ENCODE measurements at places on chromosomes 2 and 18.

GRCh38 chr2:155356250-155356649, 657.8 kb downstream of the KCNJ3 start:
- no peak for DNase-seq

DNA sequence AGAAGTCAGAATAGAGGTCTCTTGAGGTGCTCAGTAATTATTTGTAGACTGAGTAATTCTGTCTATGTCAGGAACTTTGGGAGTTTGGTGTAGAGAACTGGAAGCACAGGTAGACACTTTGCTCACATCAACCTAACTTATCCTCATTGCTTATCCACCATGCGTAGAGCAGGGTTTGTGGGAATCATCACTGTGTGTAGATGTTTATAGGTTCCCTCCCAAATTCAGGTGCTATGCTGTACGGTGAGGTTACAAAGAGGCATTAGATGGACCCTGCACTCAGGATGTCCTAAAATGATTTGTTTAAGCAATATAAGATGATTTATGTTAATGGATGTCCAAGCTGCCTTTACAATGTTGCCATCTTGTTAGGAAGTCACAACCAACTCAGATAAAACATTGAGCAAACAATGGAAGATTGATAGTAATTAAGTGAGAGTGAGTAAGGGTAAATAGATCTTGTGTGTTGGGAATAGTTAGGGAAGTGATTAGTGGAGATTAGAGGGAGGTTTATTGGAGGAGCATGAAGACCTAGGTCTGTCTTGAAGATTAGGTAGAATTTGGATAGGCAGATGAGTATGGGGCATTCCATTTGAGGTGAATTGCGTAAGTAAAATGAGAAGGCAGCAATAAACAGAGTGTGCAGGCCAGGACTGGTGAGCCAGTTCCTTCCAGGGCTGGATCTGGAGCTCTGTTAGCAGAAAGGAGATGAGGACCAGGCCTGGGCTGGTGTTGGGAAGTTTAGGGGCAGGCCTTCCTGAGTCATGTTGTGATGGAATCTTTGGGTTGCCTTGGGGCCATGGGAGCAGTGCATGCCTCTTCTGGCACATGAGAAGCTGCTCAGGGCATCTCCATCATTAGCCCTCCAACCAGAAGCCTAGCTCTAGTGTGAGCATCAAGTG, 12.1 kb downstream of the EPAS1 start:
- no peak for DNase-seq

DNA sequence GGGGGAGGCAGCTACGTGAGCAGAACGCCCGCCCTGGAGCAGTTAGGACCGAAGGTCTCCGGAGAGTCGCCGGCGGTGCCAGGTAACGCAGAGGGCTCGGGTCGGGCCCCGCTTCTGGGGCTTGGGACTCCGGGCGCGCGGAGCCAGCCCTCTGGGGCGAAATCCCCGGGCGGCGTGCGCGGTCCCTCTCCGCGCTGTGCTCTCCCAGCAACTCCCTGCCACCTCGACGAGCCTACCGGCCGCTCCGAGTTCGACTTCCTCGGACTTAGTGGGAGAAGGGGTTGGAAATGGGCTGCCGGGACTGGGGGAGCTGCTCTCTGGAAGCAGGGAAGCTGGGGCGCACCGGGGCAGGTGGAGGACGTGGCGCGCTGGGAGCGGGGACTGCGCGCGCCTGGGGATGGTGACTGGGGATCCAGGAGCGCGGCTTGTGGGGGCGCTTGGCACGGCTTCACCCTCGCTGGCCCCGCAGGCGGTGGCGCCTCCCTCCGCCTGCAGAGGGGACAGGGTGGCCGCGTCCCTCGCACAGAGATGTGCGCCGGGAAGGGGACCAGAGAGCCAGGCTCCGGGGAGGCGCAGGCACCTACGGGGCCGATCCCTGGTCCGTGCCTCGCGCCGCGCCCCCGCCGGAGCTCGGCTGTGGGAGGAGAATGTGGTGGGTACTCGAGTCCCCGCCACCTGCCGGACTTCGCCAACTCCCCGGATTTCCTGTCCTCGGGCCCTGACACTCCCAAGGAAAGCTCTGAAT, 688 bp downstream of the CDH20 start:
- no peak for DNase-seq

DNA sequence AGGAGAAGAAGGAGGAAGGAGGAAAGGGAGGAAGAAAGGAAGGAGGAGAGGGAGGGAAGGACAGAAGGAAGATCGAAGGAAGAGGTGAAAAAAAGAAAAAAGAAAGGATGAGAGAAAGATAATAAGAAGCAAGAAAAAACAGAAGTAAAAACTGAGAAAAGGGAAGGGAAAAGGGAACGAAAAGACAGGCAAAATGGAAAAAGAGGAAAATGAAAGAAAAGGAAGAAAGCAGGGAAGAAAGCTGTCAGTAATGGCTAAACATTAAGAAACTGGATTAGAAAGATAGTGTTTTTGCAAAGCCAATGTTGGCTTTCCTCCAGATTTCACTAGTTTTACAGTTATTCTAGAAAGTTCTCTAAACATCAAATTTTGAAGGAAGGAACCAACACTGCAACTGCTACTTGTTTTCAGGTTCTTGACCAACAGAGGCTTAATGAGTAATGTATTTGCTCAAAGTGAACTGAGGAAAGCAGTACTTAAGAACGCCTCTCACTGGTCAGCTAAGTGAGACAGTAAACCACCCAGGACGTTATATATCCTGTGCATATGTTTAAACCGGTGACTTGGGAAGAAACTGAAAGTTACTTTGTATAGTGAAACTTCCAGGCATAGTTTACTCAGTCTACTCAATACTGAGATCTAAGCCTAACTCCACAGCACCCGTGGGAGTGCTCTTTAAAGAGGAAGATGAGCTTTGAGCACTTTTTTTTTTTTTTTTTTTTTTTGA, 286.2 kb upstream of the TRIB2 start:
- DNase-seq: no peak

- DNase-seq: no peak
These were observed 36.7 kb downstream of the ARHGAP25 start for GRCh38 chr2:68771211-68771751.

- DNase-seq: no peak
These were observed 485.7 kb downstream of the TXNL1 start for GRCh38 chr18:56152551-56153310.

- DNase-seq: no peak
These were observed 209.7 kb upstream of the SIX2 start for GRCh38 chr2:45218931-45219339.

GRCh38 chr18:37440206-37440605, 125.4 kb downstream of the CELF4 start:
- DNase-seq: no peak

DNA sequence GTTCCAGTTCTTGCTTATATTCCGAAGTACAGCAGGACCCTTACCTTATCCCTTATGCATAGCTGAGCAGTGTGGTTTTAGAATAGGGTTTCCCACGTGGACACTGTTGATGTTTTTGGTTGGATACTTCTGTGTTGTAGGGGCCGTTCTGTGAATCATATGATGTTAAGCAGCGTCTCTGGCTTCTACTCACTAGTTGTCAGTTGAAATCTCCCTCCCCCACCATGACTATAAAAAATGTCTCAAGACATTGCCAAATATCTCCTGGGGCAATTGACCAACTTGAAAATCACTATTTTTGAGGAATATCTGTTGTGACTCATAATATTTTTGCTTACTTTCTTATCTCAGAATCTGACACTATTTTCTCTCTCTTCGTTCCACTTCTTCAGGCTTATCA, 713.7 kb downstream of the TSN start:
- DNase-seq: no peak

GRCh38 chr18:9673296-9674251, 34.5 kb upstream of the RAB31 start:
- no peak for DNase-seq

- DNase-seq: no peak
These were observed 5.3 kb downstream of the LHCGR start for GRCh38 chr2:48750128-48750739.

- no peak for DNase-seq
These were observed 234.3 kb upstream of the HS6ST1 start for GRCh38 chr2:128552806-128553551.

DNA sequence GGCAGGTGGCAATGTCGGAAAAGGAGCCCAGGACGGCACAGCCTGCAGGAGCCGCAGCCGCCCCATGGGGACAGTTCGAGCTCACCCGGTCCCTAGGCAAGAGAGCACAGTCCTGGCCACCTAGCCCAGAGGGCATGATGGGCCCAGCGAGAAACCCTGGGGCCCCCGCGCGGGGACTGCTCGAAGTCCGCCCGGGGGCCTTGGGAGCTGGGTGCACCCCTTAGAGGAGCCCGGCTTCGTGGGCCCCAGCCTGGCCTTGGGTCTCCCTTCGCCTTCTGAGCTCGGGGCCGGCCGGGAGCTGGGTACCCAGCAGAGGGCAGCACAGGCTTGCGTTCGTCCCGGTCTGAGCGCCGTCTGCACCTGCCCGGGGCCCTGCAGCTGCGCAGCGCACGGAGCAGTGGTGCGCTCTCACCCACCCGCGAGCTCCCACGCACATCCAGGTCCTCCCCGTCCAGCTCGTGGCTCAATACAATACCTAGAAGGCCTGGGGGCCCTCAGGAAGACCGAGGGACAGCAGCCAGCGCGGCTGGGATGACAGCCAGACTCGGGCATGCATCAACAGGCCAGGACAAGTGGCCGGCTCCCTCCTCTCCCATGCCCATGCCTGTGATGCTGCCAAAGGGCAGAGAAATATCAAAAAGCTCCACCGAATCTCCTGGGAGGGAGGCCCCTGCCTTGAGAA, 96.2 kb upstream of the ZNF532 start:
- no peak for DNase-seq

DNA sequence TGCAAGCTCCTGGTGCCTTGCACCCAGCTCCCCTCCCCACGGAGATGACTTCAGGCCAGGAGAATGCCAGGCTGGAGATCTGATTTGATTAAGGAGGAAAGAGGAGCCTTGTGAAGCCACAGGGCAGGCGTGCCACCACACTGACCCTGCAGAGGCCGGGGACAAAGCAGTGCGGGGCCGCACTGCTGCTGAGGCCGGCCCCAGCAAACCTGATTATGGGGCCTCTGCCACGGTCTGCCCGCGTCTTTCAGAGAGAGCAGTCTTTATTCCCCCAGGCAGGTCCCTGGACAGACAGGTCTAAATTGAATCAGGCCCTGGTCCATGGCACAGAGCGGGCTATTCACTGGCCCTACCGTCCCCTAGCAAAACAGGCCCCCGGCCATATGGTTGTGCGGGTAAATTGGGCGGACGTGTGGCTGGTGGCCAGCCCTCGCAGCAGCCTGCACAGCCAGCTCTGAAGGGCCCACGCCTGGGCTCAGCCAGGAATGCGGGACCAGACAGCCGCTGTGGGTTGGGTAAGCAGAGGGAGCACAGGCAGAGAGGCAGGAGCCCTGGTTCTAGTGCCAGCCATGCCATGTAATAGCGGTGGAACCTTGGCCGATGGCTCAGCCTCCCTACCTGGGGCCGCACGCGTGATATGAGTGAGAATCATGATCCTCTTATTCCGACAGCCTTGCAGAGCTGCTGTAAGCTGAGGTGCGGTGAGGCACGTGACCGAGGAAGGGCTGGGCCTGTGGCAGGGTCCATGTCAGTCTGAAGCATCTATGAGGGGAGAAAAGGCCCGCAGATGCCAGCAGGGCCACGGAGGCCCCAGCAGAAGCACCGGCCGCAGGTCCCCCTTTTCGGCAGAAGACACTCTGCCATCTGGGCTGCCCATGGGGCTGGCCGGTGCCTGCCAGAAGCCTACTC, 97.3 kb upstream of the MYCN start:
- DNase-seq: no peak
